ENCODE measurements at places on chromosomes 16 and 17.

GRCh38 chr16:86630471-86630870, 52.1 kb downstream of the FOXL1 start:
- no peak for DNase-seq

GRCh38 chr16:30753596-30753995, 5.4 kb downstream of the PHKG2 start:
- no peak for DNase-seq

DNA sequence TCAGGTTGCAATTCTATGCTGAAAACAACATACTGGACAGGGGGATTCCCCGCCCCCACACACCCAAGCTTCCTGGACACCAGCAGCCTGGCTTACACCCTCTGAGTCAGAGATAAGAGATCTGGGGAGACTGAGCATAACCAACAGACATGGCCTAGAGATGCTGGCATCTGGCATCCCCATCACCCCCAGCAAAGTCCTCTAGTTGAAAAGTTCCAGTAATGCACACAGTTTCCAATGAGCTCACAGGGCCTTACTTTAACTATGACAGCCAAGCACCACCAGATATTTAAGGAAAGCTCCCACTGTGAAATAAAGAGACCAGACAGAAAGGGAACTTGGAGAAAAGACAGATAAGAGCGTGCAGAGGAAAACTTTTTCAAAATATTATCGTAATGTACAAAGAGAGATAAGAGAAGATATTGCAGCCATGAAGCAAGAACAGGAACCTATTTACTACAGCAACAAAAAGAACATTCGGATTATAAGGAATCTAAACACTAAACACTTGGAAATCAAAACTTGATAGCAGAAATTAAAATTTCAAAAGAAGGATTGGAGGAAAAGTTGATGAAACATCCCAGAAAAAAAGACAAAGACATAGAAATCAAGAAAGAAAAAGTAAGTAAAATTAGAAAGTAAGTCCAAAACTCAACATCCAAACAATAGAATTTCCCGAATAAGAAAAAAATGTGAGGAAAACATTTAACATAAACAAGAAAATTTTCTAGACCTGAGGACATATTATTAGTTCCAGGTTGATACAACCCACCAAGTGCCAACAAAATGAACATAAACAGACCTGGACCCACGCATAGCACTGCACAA, 17.2 kb upstream of the ALOX15 start:
- DNase-seq = no peak

DNA sequence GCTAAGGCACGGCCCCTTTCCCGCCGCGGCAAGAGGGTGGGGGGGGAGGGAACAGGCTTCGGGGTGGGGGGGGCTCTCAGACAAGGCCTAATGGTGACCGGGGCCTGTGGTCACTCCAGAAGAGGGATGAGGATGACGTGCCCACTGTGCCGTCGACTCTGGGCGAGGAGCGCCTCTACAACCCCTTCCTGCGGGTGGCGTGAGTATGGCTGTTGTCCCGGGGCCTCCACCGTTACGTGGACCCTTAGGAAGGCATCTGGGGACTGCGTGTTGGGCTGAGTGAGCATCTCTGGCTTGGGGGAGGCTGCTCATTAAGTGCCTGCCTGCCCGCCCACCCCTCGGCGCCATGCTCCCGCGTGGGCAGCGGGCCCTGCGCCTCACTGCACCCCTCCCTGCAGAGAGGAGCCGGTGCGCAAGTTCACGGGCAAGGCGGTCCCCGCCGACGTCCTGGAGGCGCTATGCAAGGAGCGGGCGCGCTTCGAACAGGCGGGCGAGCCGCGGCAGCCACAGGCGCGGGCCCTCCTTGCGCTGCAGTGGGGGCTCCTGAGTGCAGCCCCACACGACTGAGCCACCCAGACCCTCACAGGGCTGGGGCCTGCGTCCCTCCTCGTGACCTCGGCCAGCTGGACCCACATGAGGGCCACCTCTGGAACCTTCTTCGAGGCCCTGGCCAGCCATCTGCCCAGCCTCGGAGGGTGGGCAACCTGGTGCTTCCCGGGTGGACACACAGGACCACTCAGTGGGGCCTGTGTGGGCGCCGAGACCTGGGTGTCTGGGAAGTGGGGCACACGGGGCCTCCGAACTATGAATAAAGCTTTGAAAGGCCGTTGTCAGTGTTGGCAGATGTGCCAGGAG, 2.2 kb downstream of the HAGHL start:
- no peak for DNase-seq

DNA sequence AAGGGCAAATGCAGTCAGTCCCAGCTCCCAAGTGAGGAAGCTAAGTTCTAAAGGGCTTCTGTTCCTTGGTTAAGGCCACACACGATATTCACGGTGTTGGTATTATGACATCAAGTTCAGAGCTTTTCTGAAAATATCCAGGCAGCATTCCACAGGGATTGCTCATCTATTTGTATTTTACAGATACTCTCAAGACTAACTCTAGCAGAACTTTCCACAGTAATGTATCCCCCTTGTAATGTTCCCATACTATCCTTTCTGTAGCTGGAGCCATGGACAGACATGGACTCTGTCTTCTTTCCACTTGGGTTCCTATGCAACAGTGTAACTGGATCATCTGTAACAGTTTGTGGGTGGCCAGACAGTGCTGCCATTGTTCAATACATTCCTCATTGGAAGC, 13.5 kb downstream of the SDR42E1 start:
- DNase-seq = no peak

- peak; percentile 83 for DNase-seq
Observed at GRCh38 chr17:78168242-78168902, at the start of gene SYNGR2. Gene SYNGR2, plus strand, starts transcription at chr17:78168581. Its CDS starts 36 bp downstream, at chr17:78168617.

GRCh38 chr17:31416503-31416923, 25.0 kb downstream of the RAB11FIP4 start:
- DNase-seq = no peak

- no peak for DNase-seq
Observed at GRCh38 chr17:66900126-66901010, 64.1 kb upstream of the CACNG4 start.

GRCh38 chr16:84570739-84571403, 47.0 kb downstream of the COTL1 start:
- DNase-seq = no peak

DNA sequence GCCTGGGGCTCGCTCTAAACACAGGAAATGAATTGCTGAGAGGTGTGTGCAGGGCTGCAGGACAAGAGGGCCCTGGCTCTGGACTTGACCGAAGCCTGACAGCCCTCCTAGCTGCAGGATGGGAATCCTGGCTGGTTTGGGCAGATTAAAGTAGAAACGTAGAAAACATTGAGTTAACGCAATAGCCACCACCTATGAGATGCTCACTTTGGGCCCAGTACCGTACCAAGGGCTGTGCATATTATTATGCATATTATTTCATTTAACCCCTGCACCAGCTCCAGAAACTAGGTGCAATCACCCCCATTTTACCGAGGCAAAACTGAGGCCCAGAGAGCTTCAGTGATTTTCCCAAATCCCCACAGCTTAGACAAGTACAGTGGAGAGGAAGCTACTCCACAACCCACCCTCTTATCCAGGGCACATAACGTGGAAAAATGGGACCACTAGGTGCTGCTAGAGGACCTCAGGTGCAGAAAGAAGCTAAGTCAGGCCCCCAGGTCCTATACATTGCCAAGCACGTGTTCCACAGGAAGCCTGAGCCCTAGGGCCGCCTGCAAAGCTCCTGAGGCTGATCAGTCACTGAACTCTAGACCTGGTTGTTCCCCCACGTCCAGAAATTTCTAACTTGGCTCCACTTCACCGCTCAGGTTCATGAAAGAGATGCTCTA, 79.2 kb downstream of the MYH11 start:
- no peak for DNase-seq

- no peak for DNase-seq
Observed at GRCh38 chr16:88874938-88875599, 8.6 kb upstream of the PABPN1L start.

DNA sequence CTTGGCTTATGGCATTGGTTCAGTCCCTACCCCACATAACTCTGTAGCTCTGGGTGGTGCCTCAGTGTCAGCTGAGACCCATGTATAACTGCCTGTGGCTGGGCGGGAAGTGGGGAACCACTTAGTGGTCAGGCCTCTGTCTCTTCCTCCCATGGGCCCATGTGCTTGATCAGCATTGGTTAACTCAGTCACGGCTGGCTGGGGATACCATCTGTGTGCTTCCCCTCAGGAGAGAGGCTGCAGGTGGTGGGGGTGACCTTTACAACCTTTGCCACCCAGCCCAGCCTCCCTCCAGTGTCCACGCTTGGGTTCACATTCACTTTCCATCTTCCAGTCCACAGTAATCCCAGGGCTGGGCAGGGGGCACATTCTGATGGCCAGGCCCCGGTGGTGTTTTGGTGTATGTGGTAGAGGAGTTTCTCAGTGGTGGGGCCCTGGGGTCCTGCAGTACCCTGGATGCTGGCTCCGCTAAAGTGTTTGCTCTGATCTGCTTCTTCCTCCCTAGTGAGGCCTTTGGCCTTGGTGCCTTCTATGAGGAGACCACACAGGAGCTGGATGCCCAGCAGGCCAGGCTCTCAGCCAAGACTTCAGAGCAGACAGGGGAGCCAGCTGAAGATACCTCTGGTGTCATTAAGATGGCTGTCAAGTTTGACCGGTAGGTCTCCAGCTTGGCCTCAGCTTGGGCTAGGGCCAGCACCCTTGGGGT, 10.2 kb upstream of the NFATC3 start:
- peak; percentile 61 for DNase-seq

GRCh38 chr16:28063591-28064061, at the start of gene GSG1L:
Gene GSG1L, minus strand, starts transcription at chr16:28063714. Its CDS starts 290 bp downstream, at chr16:28063424.
- DNase-seq = no peak

GRCh38 chr17:9371019-9371418, 204.6 kb downstream of the STX8 start:
- DNase-seq = no peak

DNA sequence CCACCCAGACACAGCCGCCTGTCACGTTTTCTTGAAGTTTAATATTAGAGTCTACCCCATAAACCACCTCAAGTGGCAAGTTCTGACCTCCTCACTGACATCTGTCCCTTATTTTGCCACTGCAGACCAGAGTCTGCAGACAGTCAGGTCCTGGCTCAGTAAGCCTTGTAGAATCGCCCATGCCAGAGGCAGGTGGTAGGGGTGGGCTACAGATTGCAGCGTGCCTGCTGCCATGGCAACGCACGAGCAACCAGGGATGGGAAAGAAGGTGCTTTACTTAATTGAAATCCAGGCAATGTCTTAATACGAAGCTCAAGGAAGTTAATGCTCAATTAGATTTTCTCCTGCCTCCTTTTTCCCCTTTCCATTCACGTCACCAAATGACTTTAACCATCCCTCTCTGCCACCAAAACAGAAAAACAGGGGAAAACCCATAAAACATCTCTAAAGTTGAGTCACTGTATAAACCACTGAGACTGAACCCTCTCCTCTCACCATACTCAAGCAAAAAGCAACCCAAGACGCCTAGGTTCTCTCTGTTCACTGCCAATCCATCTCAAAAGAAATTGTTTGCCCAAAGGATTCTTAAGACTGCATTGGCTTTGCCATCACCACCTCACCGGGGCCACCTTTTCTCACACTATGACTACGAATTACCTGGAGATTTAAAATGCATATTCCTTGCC, 228.8 kb downstream of the SLC39A11 start:
- DNase-seq = no peak

- no peak for DNase-seq
Observed at GRCh38 chr16:19113577-19114358, at the start of gene ITPRIPL2. Gene ITPRIPL2, plus strand, starts transcription at chr16:19113964. Its CDS starts 498 bp downstream, at chr16:19114462.

- DNase-seq = no peak
Observed at GRCh38 chr16:81409016-81409556, 35.5 kb upstream of the CMIP start.

- DNase-seq = no peak
Observed at GRCh38 chr16:88366032-88366703, 16.6 kb upstream of the ZNF469 start.

DNA sequence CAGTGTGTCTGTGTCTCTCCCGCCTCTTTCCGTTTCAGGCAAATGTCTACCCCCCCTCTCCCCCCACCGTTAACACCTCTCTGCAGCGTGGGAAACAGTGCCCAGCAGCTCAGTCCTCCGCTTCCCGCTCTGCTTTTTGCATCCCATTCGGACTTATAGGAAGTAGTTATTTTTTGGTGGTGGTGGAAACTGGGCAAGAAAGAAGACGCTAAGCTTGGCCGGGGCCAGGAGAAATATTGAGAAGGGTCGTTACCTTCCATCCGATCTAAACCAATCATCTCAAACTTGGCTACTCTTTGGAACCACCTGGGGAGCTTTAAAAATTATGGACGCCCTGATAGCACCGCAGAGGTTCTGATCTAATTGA, 499 bp upstream of the HLF start:
- DNase-seq = no peak

- DNase-seq = no peak
Observed at GRCh38 chr16:56199164-56199563, 7.9 kb downstream of the GNAO1 start.

GRCh38 chr17:27578718-27579085, 52.3 kb upstream of the LGALS9 start:
- DNase-seq = no peak

- DNase-seq = no peak
Observed at GRCh38 chr17:61159221-61159814, 240.3 kb upstream of the TBX2 start.

DNA sequence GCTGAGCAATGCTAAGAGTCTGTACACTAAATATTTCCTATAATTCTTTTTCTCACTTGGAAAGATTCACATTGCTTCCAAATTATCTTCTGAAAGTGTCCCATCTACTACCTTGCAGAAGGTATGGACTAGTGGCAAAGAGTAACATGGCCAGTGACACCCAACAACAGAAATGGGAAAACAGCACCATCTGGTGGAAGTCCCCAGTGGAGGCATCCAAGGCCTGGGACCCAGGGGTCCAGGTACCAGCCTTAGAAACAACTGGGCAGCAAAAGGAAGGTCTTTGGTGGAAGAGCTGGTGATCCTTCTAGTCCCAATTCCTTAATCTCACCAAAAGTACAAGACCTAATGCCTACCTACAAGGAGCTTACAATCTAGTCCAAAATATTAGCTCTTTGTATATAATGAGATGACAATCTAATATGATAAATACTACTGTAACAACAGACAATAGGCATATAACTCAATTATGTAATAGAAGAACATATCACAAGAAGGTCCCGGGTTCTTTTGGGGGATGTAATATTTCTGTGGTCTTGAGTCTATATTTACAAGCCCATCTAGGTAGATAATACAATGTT, 55.3 kb downstream of the SKAP1 start:
- DNase-seq = no peak

GRCh38 chr16:81415751-81416150, 28.9 kb upstream of the CMIP start:
- no peak for DNase-seq

DNA sequence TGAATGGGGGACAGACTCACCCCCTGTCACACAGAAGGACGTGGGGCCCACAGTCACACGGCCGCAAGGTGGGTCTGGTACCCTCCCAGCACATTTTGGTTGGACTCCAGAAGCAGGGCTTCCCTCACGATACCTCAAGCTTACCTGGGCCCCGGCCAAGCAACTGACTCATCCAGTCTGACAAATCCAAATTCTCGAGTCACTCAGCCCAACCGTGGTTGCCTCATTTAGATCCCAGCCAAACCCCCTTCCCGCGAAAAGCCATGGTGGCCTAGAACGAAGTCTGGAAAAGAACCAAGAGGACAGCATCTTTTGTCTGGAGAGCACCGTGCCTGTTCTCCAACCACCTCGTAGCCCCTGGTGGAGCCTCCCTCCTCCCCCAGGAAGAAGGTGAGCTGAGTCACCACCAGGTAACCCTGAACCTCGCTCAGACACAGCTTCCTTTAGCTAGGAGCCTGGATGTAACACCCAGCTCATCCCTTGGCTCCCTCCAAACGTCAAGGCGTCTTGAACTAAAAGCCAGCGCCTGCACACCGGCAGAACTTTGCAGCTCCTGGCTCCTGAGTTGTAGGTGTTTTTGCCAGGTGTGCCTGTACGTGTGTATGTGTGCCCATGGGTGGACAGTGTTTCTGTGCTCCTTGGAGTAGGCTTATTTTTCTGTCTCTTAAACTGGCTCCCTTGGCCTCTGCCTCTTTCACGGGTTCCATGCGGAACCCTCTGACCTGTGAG, 78.9 kb downstream of the CMIP start:
- DNase-seq = no peak

All from activated effector memory CD4-positive, alpha-beta T cell treated with Interleukin-2 at 50 U/mL for 16 hours (primary cell).